CD4-positive, alpha-beta T cell treated with Interleukin-6 at 100 ng/mL for 8 hours (primary cell): ENCODE measurements at places on chromosomes 5 and 9.

DNA sequence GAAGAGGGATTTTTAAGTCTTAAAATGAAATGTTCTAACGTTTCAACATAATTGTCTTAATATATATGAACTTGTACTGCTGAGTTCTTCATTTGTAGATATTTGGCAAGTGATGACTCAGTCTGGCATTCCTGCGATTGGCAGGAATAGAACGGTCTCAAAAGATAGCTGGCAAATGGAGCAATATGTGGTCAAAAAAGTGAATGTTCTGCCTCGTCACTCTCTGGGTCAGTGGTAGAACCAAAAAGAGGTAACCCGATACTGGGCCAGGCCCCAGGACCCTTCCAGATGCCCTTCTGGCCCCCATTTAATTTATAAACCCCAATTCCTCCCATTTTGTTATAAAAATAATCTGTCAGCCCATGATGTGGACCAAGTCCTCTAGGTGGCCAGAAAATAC lies 39.2 kb downstream of the ZNF366 start:
- DNase-seq = no peak

- DNase-seq = no peak
These were observed 124.6 kb upstream of the TBCA start for GRCh38 chr5:77900691-77901090.

DNA sequence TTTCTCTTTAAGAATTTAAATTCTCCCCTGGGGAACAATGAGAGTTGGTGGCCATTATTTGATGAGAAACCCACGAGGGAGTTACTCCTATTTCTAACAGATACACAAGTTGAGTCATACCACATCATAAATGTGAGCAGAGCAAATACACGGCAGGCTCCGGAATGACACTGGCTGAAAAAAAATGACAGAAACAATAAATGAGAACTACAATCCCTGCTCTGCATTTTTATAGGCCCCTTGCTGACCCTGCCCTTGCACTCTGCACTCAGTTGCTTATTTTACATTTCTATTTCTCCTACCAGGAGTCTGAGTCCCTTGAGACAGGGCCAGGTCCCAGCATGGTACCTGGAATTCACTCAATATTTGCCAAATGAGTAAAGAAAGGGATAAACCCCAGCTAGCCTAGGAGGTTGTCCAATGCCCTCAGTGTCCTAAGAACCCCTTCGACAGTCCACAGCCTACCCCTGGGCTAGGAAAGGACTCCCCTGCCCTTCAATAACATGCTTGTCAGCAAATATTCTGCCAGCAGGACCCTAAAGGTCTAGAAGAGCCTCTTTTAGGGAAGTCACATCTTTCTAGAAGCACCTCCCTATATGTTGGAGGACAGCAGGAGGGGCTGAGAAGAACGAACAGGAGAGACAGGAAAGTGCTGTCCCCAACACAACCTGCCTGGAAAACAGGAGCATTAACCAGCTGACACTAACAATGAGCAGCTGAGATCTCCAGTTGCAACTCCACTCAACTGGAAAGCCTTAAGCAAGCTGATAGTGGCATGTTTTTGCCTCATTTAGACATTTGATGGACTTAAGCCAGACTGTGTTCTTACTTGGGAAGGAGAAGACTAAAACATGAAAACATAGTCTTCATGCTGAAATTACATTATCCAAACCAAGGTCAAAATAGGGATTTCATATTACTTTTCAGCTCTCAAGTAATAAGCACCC lies 191.2 kb downstream of the ACTL7B start:
- DNase-seq = no peak

DNA sequence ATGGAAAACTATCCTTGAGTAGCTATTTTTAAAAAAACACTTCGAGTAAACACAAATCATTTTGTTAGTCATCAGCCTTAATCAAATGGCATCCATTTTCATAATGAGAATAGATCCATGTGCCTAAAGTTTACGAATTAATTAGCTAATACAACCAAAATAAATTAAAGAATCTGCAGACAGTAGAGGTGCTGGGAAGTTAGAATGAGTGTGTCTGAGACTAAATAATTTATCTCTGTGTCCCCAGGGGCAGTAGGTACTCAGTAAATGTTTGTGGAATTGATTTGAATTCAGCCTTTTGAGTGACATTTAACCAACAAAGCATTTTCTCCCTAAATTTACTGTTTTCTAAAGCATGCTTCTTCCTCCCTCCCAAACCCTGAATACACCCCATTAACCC lies 18.6 kb downstream of the TNFSF15 start:
- DNase-seq = no peak
